Stimulated activated CD8-positive, alpha-beta memory T cell treated with anti-CD3 and anti-CD28 coated beads, Interleukin-7, amount 100 ng/mL, for 4 hours (primary cell): ENCODE measurements at places on chromosomes 4 and X.

- peak; percentile 18 for DNase-seq
Measured at GRCh38 chr4:38867478-38868058, at the start of gene FAM114A1. FAM114A1 (plus strand) TSS chr4:38867806; CDS start chr4:38878079, 10,273 bp downstream.

GRCh38 chrX:104135677-104136076 is 21.1 kb downstream of the SLC25A53 start:
- no peak for DNase-seq

DNA sequence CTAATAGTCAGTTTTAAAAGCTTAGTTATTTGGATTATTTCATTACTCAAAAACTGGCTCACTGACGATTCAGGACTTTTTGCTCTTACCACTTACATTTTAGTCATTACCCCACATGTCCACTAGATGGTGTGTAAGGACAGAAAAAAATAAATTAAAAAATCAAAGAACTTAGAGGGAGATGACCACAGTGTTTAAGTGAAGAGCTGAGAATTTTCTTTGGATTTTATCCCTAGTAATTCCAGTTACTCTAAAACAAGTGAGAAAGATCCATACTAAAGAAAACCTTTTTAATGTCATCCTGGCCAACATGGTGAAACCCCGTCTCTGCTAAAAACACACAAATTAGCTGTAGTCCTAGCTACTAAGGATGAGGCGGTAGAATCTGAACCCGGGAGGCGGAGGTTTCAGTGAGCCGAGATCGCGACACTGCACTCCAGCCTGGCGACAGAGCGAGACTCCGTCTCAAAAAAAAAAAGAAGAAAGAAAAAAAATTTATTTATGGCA is 26.4 kb upstream of the TMPRSS11B start:
- DNase-seq, result no peak

DNA sequence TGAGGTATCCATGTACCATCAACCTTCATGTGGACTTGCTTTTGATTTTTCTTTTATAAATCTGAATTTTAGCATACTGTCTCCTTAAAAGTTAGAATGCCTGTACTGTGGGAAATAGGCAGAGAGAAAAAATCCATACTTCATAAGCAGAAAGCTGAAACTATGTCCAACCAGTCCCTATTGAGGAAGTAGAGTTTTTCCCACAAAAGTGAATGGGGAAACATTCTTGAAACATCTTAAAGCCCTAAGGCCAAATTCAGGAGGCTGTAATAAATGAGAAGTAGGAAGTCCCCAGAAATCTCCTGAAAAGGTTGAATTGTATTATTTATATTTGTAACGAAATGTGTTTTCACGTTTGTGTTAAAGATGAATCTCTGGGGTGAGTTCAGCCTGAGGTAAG is 56.3 kb downstream of the ENOX2 start:
- no peak for DNase-seq

GRCh38 chrX:20029728-20030127 is 38.9 kb upstream of the BCLAF3 start:
- DNase-seq, result no peak

- no peak for DNase-seq
Measured at GRCh38 chrX:9906919-9907318, 60.2 kb upstream of the CLDN34 start.

DNA sequence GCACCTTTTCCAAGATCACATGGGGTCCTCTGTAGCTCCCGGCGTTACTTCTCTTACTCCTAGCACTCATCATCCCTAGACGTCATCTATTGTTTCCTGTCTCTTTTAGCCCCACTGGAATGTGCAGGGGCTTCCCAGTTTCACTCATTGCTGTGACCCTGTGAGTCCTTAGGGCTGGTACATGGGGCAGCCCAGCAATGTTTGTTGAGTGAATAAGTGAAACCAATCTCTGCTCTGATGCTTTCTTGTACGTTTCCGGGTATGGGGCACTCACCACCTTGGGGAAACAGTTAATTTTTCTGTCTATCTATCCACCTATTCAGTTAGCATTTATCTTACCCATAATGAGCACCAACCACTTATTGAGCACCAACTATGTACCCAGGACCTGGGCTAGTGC is 16.1 kb downstream of the MSX1 start:
- DNase-seq, result no peak

- no peak for DNase-seq
Measured at GRCh38 chrX:135536877-135537276, 16.4 kb downstream of the INTS6L start.
